ENCODE measurements at places on chromosomes 13 and 19. TPM values are rescaled to one million over a fixed set of nuclear protein-coding genes. Genes with fewer than 3 reads are reported as not detected.

FARP1 gene
- 173 TPM for total RNA-seq

GRCh38 chr13:76329004-76329403, 557.2 kb downstream of the KCTD12 start:
- no peak overlapping the region for H3K4me3 ChIP-seq
- no peaks in the 10 kb centered on the region for H3K4me1 ChIP-seq
- no peak for DNase-seq
- H3K27ac ChIP-seq: no peak overlapping the region

GRCh38 chr13:78709028-78709427, 50.1 kb upstream of the OBI1 start:
- H3K36me3 ChIP-seq: no peaks in the 10 kb centered on the region
- DNase-seq: no peak
- no peaks in the 10 kb centered on the region for H3K4me1 ChIP-seq
- H3K27ac ChIP-seq: no peak overlapping the region

ZNF180 gene
- 6.6 TPM for total RNA-seq

- H3K4me1 ChIP-seq: peaks cover 28% of the 10 kb centered on the region
- H3K27ac ChIP-seq: peak overlapping the region; percentile 71
- H3K27me3 ChIP-seq: no peaks in the 10 kb centered on the region
- DNase-seq: peak; percentile 67
These were observed 69.4 kb downstream of the PSPC1 start for GRCh38 chr13:19713186-19713965.

ANGPTL8 gene
- total RNA-seq: not detected

DNA sequence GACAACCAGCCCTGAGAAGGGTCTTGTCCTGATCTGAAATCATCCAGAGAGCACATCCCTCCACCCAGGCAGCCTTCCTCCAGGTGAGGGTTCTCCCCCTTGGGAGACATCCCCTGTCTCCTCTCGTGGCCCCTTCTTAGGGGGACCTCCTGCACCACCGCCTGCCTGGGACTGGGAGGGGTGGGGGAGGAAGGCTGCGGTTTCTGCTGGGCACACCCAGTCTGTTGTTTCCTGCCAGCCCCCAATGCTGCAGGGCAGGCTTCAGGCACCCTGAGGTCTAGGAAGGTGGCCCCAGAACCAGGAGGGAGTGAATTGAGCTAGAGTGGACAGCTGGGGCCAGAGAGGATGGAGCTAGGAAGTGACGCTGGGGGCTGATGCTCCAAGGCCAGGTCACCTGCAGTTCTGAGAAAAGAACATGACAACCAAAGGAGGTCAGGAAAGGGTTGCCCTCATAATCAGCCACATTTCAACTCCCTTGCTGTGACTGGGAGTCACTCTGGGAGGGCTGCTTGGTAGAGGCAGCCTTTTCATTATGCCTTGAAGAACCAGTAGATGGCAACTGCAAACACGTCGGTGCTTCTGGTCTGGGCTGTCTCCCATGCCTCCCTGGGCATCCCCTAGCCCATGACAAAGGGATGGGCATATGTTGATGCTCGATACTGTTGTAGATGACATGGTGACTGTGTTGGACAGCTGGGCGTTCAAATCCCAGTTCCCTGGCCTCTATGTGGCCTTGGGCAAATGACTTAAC, 1.4 kb downstream of the ARHGEF18 start:
- no peak overlapping the region for H3K27ac ChIP-seq
- 0 out of 2 replicates have a peak, but pooled peaks cover 4% of the 10 kb centered on the region for H3K36me3 ChIP-seq
- H3K27me3 ChIP-seq: peaks cover 3% of the 10 kb centered on the region
- no peak for DNase-seq
- no peak overlapping the region for H3K4me3 ChIP-seq

MCEMP1 gene
- total RNA-seq: not detected

DNA sequence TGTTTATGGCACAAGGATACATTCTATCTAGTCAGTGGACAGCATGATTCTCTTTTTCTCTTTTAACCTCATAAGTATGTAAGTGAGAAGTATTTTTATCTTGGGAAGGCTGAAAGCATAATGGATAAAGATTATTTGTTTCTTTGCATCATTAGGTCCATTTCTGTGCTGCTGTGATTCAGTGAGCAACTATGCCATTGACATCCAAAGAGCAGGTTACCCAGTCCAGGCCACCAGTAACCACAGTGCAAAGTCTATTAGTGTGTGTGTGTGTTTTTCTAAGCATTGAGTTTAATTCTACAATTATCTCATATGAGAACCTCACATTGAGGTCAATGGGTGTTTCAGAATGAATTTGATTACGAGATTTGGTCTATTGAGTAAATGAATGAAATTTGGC, 158.8 kb upstream of the DACH1 start:
- H3K4me1 ChIP-seq: no peaks in the 10 kb centered on the region
- DNase-seq: no peak
- no peak overlapping the region for H3K27ac ChIP-seq
- no peaks in the 10 kb centered on the region for H3K36me3 ChIP-seq

ZNF221 gene
- 3.7 TPM for total RNA-seq

GRCh38 chr13:39641645-39642044, 13.8 kb upstream of the COG6 start:
- no peak overlapping the region for H3K27ac ChIP-seq
- H3K27me3 ChIP-seq: peaks cover 19% of the 10 kb centered on the region

LILRB4 gene
- not detected for total RNA-seq

STAP2 gene
- total RNA-seq: 1.7 TPM

FGF22 gene
- 0.13 TPM for total RNA-seq

- H3K4me3 ChIP-seq: peak overlapping the region; percentile 52
- no peaks in the 10 kb centered on the region for H3K27me3 ChIP-seq
- H3K36me3 ChIP-seq: peaks cover 9% of the 10 kb centered on the region
- peaks cover 42% of the 10 kb centered on the region for H3K4me1 ChIP-seq
- H3K27ac ChIP-seq: peak overlapping the region; percentile 84
These were observed 83.6 kb downstream of the ITGBL1 start for GRCh38 chr13:101536079-101536478.

DNA sequence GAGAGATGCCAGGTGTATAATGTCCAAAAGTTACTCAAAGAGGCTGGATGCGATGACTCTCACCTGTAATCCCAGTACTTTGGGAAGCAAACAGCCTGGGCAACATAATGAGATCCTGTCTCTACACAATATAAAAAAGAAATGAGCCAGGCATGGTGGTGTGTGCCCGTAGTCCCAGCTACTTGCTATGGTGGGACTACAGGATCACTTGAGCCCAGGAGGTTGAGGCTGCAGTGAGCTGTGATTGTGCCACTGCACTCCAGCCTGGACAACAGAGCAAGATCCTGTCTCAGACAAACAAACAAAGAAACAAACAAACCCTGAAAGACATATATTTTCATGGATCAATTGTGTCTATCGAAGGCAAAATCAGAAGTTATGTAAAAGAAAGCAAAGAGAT, 54.3 kb upstream of the CYP2B6 start:
- peaks cover 6% of the 10 kb centered on the region for H3K4me1 ChIP-seq
- no peak for DNase-seq
- H3K36me3 ChIP-seq: no peaks in the 10 kb centered on the region

- no peak overlapping the region for H3K4me3 ChIP-seq
- DNase-seq: no peak
- H3K36me3 ChIP-seq: no peaks in the 10 kb centered on the region
- no peaks in the 10 kb centered on the region for H3K4me1 ChIP-seq
- H3K27me3 ChIP-seq: peaks cover 2% of the 10 kb centered on the region
These were observed 38.3 kb downstream of the SOX1 start for GRCh38 chr13:112105244-112105681.

DNA sequence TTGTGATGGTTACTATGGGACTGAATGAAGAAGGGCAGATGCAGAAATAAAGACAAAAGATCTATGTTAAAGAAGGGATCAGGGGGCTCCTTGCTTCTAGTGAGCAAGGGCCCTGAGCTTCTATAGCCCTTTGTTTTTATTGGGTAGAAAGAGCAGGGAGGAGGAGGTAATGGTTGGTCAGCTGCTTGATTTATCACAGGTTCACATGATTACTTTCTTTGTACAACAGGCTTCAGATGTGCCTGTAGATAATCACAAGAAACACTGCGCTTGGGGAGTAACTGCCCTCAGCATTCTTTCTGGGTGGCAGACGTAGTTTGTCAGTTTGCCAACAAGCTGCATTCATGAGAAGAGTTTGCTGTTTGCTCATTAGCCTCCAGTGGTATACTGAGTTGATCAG, 4.8 kb upstream of the ZNF439 start:
- H3K27me3 ChIP-seq: peaks cover 15% of the 10 kb centered on the region
- H3K4me1 ChIP-seq: peaks cover 5% of the 10 kb centered on the region
- no peak overlapping the region for H3K27ac ChIP-seq
- H3K36me3 ChIP-seq: peaks cover 10% of the 10 kb centered on the region
- DNase-seq: no peak
- no peak overlapping the region for H3K4me3 ChIP-seq

DNA sequence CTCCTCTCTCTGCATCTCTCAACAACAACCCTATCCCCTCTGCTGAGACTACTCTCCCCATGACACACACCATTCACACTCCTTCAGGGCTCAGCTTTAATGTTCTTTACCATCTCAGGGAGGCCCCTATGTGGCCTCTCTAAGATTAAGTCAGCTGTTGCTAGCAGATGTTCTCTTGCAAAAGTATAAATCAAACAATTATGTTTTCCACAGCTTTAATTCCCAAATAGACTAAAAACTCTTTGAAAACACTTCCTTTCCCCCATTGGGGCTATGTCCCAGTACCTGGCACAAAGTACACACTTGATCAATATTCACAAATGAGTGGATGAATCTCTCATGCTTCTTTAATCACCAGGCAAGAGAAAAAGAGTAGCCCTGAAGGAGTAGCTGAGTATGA, 5.1 kb downstream of the PEG3 start:
- no peaks in the 10 kb centered on the region for H3K27me3 ChIP-seq
- peaks cover 4% of the 10 kb centered on the region for H3K36me3 ChIP-seq
- H3K27ac ChIP-seq: no peak overlapping the region
- no peaks in the 10 kb centered on the region for H3K4me1 ChIP-seq
- DNase-seq: no peak

GRCh38 chr13:25585000-25585399, 213.2 kb downstream of the ATP8A2 start:
- H3K4me3 ChIP-seq: no peak overlapping the region
- no peak overlapping the region for H3K27ac ChIP-seq
- H3K4me1 ChIP-seq: no peaks in the 10 kb centered on the region

SF3A2 gene
- total RNA-seq: 60.6 TPM

CILP2 gene
- total RNA-seq: 0.20 TPM

- H3K4me3 ChIP-seq: no peak overlapping the region
- H3K27me3 ChIP-seq: no peaks in the 10 kb centered on the region
- peaks cover 5% of the 10 kb centered on the region for H3K36me3 ChIP-seq
These were observed 39.4 kb upstream of the MEDAG start for GRCh38 chr13:30866677-30867076.

TRPM4 gene
- 32.5 TPM for total RNA-seq

DNA sequence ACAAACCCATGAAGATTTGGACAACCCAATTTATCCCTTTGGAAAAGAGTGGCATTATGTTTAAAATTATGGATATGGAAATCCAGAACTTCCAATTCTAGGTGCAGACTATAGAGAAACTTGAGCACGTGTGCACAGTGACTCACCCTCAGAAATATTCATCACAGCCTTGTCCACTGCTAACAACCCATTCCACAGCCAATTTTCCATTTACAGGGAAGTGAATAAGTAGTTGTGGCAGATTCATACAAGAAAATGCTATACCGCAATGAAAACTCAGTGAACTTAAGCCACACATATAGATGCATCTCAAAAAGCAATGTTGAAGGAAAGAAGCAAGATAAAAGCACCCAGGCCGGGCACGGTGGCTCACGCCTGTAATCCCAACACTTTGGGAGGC, 133.3 kb downstream of the USP12 start:
- H3K27me3 ChIP-seq: peaks cover 2% of the 10 kb centered on the region
- H3K4me3 ChIP-seq: no peak overlapping the region
- DNase-seq: peak; percentile 53
- peaks cover 58% of the 10 kb centered on the region for H3K4me1 ChIP-seq
- peak overlapping the region; percentile 27 for H3K27ac ChIP-seq

IZUMO2 gene
- total RNA-seq: not detected

BAX gene
- 237 TPM for total RNA-seq

ABCC4 gene
- total RNA-seq: 24.5 TPM

SOX1 gene
- not detected for total RNA-seq

GRCh38 chr13:97279913-97280312, 57.8 kb downstream of the MBNL2 start:
- peak overlapping the region; percentile 70 for H3K4me3 ChIP-seq
- H3K27me3 ChIP-seq: peaks cover 5% of the 10 kb centered on the region
- H3K4me1 ChIP-seq: peaks cover 97% of the 10 kb centered on the region
- H3K27ac ChIP-seq: peak overlapping the region; percentile 87
- DNase-seq: peak; percentile 75
- peaks cover 41% of the 10 kb centered on the region for H3K36me3 ChIP-seq

Data from HFFc6 (cell line).